ENCODE measurements at places on chromosomes 6 and 20.

DNA sequence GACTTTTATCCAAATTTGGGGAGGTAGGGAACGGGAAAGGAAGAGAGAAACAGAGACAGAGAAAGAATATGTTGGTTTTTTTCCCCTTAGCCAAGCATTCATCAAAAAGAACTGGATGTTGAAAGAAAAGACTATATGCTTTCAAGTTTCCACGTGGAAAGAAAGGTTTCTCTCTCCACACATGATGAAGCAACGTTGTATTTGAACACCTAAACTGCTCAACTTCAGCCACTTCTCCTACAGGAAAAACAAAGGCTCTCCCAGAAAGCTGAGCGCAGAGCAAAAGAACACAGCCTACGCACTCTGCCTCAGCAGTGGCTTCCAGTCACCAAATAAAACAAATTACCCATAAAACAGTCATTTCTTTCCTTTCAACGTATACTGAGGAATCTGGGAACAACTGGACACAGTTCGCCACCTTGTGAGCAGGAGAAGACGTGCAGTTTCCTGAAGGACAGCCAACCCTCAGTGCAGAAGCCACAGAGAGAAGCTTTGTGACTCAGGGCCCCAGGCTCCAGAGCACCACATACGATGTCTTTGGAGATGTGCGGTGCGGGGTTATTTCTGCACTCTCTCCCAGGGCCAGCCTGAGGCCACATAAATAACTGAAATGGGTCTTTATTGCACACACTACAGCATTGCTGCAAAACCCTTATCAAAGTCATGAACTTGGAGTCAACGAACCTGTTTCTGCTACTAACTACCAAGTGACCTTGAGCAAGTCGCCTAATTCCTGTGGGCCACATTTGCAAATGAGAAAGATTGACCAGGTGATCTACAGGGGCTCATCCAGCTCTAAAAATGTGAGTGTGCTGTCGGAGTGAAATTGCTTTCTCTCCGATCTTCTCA is 10.1 kb downstream of the IL17F start:
- DNase-seq = no peak

DNA sequence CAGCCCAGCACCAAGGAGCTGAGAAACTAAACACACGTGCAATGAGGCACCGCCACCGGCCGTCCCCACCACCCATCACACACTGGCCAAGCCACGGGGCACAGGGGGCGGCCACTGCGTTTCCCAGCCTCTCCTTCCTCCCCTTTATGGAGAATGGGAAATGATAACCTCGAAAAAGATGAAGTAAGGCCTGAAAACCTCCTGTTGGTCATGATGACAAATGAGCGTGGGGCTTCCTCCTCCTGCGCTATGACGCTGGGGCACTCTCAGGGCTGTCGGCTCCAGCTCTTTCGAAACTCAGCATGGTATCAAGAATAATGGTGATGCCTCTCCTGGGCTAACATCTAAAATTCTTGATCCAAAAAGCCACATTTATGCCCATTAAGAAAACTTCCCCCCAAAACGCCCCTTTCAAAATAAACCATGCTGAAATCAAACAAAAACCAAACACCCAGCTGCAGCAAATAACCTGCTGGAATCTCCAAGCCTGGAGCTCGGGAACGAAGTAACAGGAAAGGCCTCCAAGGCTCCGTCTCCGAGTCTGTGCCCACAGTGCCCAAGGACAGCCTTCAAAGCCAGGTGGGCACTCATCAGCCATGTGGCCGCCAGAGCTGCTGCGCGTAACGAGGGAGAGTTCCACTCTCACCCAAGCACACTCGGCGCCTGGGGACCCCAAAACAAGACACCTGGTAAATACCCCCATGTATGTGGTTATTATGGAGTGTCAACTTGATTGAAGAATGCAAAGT is 50.0 kb downstream of the TAF4 start:
- DNase-seq = no peak

GRCh38 chr6:27840572-27840971 is 71.6 kb downstream of the OR2B2 start:
- DNase-seq = no peak

GRCh38 chr6:15628499-15629131 is 34.2 kb downstream of the DTNBP1 start:
- peak; percentile 7 for DNase-seq

- no peak for DNase-seq
Measured at GRCh38 chr6:116557893-116558292, 4.3 kb downstream of the CALHM4 start.

- DNase-seq = no peak
Measured at GRCh38 chr6:43921039-43921438, 151.0 kb downstream of the VEGFA start.

DNA sequence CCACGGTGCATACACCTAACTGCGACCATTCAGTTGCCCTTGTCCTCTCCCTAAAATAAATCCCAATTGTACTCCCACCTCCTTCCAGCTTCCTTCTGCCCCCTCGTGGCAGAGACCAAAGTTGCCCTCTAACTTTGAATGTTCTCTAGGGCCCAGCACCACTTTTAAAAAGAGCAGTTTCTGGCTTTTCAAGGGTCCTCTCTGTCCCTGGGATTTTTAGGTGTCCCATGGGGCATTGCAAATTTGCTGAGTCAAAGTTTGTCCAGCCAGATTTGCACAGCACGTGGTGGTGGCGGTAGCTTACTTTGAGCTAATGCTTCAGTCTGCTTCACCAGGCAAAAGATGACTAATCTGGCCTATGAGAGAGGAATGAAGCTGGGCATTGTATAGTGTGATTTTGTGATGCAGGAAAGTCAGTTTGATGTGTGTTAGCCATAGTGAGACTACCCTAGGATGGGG is 100.2 kb downstream of the PERP start:
- no peak for DNase-seq

GRCh38 chr20:33412484-33412838 is 11.1 kb upstream of the CDK5RAP1 start:
- no peak for DNase-seq

DNA sequence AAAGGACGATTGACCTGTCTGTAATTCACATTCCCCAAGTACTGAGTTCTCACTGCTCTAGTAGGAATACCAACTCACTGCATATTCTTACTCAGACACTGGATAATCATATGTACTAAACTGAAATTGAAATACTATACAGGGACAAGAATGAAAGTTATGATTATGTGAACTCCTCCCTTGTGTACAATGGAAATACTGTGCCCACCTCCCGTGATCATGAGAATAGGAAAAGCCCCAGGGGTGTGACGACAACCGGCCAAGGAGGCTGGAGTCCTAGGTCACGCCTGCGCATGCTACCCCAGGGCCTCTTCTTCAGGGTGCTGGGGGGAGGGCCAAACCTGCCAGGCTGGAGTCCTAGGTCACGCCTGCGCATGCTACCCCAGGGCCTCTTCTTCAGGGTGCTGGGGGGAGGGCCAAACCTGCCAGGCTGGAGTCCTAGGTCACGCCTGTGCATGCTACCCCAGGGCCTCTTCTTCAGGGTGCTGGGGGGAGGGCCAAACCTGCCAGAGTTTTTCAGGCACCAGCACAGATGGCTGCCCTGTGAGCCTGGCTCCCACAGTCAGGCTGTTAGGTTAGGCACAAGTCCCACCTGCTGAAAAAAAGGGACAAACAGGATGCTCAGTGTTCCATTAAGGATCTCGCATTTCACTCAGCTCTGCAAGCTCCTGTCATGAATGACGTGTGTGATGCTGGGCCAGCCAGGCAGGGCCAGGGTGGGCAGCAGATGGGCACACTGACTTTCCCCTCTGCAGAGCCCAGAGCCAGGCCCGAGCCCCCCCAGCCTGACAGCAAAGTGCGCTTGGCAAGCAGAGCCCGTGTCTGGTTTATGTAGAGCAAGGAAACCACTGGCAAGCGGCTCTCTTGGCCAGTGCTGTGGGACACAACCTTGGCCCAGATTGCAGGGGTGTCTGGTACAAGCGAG is 107.7 kb downstream of the FOXF2 start:
- no peak for DNase-seq

- no peak for DNase-seq
Measured at GRCh38 chr6:56725254-56725653, 82.6 kb upstream of the DST start.

DNA sequence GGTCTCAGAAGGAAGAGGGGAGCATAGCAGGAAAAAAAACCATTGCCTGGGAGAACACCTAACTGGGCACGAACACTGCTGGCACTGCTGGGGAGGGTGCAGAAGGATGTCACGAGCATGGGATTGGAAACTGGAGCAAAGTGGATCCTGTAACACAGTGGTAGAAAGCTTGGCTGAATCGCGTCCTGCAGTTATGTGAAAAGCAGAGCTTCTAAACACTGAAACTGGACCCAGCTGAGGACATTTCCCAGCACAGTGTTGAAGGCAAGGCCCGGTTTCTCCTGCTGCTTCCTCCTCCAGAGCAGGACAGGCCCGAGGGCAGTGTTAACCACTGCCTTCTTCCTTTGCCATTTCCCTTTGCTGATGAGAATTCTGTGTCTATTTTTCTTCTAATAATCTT is 6.7 kb downstream of the APMAP start:
- DNase-seq = no peak

DNA sequence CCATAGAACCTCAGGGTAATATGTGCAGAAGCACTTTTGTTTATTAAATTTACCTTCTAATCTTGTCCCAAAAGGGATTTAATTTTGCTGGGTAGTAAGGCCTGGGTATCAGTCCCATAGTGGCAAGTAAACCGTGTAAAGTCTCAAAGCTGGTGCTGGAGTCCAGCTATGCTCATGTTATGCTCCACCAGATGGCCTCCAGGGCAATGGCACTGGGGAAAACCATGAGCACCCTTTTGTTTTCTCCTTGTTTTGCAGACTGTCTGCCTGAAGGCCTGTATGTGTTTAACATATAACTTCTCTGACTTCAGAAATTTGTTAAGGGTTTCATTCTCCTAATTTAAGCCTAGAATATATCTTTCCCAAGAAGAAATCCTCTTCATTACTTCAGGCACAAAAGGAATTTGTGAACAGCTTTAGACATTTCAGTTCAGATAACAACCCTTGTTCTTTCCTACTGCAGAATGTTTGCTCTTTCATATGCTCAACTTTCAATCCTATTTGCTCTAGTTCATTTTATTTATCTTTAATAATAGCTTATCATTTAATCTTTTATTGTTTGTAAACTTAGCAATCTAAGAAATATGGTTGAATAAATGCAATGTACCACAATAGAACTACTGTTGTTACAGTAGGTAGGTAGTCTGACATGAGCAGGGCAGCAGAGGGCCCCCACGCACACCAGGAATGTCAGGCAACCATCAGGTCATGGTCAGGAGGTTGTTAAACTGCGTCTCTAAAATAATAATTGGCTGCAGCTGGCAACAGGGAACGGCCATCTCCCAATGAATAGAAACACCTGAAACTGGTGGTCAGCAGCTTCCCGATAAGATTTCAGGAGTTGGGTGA is 162.8 kb downstream of the TENT5A start:
- no peak for DNase-seq

GRCh38 chr6:50288881-50289280 is 239.2 kb upstream of the DEFB112 start:
- no peak for DNase-seq
